ENCODE measurements at places on chromosomes 6 and 20.

GRCh38 chr6:144753023-144753705, 468.0 kb downstream of the UTRN start:
- DNase-seq, result no peak

GRCh38 chr6:97701801-97702200, 418.8 kb upstream of the MMS22L start:
- DNase-seq, result no peak

DNA sequence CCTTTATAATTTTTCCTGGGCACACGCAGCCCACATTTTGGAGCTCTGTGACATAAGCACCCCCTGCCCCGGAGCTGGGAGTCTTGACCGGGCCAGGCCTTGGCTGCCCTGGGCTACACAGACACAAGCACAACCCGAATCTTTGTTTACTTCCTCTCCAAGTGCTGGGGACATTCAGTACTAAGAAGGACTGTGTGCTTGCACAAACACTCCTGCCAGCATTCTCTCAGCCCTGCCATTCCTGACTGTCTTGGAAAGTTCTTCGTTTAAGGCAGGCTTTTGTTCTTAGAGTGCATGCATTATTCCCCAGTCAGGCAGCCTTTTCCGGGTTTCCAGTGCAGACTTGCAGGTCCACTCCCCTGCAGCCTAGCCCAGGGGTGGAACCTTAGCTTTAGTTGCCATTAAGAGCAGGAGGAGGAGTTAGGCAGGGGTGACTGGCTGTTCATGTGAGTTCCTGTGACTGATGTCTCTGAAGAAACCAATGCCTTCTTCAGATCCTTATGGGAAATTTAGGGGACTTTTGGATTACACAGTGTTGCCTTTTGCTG, 28.6 kb downstream of the FOXO3 start:
- DNase-seq, result peak; percentile 14

DNA sequence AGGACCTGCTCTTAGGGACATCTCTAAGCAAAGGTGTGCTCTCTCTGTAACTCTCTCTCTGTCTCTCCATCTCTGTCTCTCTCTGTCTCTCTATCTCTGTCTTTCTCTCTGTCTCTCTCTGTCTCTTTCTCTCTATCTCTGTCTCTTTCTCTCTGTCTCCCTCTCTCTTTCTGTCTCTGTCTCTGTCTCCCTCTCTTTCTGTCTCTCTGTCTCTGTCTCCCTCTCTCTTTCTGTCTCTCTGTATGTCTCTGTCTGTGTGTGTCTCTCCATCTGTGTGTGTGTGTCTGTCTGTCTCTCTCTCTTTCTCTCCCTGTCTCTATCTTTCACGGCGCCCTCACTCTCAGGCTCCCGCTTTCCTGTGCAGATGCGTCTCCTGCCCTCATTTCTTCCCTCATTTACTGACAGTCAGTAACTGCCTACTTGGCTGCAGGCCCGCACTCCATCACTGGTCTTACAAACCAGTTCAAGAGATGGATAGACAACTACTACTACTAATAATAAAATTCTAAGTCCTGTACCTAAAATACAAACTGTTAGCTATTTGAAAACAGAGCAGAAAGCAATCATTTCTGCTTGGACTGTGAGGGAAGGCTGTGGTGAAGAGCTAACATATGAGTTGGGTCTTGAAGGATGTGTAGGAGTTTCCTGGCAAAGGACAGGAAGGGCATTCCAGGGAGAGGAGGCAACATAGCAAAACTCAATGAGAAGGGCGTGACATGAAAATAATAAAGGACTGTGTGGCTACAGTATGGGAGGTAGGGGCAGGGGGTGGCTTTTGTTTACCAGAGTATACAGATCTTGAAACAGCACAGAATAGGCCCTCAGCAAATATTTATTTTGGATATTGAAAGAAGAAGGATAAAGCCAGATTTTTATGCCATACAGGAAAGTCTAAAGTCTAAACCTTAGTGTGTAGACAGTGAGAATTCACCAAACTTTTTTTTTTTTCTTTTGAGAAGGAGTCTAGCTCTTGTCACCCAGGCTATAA, 67.8 kb upstream of the TAB2 start:
- DNase-seq, result no peak

DNA sequence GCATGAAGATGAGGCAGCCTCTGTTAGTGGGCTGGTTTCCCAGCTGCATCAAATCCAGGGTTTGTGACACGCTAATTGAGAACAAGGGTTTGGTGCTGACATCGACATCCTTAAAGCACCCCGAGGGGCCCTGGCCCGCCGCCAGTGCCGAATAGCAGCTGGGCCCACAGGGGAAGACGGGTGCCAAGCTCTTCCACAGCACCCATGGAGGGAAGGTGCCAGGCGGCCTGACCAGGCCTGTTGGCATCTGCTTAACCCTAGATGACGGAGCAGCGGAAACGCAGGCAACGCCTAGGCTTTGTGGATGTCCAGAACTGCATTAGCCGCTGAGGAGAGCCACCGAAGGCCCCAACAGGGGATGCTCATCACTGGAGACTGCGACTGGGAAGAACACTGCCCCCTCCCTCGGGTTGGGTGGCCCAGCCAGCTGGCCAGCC, 16.0 kb downstream of the UQCC2 start:
- peak; percentile 39 for DNase-seq

DNA sequence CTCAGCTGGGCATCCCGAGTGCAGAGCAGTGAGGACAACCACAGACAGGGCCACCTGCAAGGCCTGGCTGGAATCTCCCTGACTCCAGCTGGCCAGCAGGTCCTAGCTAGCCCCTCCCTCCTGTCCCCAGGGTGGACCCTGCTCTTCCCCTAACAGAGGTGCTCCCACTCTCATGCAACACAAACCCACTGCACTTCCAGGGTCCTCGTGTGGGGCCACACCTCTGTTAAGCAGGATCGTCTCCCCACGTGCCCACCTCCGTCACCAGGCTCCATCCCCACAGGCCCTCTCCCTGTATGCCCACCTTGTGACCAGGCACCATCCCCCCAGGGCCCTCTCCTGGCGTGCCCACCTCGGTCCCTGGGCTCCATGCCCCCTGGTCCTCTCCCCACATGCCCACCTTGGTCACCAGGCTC, 17.3 kb downstream of the TAF4 start:
- no peak for DNase-seq

DNA sequence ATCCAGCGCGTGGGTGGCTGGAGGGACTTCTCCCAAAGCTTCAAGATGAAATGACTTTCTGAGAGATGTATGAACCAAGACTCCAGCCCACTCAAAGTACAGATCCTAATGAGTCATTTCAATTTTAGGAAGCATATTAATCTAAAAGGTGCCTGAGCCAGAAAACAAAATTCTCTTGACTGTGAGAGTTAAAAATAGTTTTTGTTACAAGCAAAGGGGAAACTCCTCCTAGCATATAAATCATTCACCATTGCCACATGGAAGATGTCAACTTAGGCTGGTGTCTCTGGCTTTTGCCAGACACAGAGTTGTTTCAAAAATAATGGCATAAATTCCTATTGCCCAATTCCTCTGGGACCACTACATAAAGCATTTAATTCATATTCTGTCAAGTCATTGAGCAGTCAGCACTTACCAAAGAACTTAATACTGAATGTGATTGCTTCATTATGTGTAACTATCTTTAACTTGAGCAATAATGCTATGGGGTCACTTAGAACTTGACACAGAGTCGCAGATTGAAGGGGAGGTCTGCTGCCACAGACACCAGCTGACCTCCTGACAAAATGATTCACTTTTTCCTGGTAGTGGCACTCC, 280.6 kb downstream of the SLC35F1 start:
- DNase-seq, result peak; percentile 11

- DNase-seq, result no peak
Measured at GRCh38 chr20:60087563-60088105, 129.4 kb downstream of the CDH26 start.

GRCh38 chr20:41068806-41069205, 40.2 kb downstream of the TOP1 start:
- no peak for DNase-seq

DNA sequence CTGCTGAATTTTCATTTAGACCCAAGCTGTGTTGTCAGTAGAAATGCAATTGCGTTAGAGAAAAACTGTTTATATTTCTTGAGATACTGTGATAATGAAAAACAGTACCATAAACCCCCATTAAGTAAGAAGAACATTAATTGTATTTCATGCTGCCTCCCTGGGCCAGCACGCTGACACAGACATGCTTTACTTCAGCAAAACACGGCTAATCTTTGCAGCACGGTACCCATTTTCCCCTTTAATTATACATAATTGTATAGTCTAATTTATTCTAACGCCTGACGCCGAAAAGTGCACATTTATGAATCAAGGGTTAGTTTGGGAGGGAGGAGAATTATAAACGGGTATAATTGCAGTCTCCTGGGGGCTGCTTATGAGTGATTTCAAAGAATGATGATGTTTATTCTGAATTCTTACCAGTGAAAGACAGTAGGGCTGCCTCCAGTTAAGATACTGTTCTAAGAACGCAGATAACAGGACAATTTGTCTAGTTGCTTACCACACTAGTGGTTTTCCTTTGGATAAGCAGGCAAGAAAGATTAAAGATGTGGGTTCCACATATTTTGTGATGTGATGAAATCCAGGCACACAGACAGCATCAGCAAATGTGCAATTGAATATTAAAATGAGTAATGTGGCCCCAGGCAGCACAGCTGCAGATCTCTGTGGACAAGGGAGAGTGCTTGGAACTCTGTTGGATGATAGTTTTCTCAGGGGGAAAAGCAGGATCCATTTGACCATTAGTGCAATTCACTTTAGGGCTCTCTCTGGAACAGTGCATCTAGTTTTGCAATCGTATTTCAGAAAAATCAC, 4.7 kb upstream of the SULF2 start:
- peak; percentile 62 for DNase-seq

DNA sequence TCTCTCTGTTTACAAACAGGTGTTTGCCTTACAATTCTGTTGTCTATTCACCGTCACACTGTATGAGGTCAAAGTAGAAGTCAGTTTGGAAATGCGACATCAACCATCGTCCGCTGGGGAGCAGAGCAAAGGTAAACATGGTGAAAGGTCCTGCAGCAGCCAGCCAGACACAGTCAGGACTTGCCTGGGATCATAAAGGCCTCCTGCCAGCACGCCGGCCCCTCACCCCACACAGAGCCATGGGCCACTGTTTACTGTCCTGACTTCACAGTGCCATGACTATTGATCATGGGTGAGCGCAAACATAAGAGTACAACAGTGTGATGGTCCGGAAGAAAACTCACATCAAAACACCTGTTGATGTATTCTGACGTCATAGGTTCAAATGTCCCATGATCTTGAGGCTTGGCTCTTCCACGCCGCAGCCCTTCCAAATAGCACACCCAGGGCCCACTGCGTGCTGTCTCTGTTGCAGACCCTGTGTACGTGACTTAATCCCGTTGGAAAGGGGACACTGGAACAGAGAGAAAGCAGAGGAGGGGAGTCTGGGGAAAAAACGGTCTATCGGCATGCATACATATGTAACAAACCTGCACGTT, 16.9 kb upstream of the PPP1R3G start:
- DNase-seq, result no peak
